ENCODE measurements at places on chromosomes 4 and X. TPM values are rescaled to one million over a fixed set of nuclear protein-coding genes. Genes with fewer than 3 reads are reported as not detected.

- no peak for DNase-seq
These were observed 174.6 kb downstream of the SHOX start for GRCh38 chrX:805103-805670.

GRCh38 chrX:108582151-108582550 lies 142.5 kb downstream of the COL4A5 start:
- DNase-seq: no peak

Gene ZNF182
- 10.1 TPM for polyA plus RNA-seq

Gene OTUD5
- 62.5 TPM for polyA plus RNA-seq

Gene UNC5C
- polyA plus RNA-seq: 37.0 TPM

Gene FAAH2
- 12.7 TPM for polyA plus RNA-seq

Data from left renal cortex interstitium (tissue), 4 donors.